ACHN (cell line): ENCODE measurements at places on chromosomes 7 and 10.

DNA sequence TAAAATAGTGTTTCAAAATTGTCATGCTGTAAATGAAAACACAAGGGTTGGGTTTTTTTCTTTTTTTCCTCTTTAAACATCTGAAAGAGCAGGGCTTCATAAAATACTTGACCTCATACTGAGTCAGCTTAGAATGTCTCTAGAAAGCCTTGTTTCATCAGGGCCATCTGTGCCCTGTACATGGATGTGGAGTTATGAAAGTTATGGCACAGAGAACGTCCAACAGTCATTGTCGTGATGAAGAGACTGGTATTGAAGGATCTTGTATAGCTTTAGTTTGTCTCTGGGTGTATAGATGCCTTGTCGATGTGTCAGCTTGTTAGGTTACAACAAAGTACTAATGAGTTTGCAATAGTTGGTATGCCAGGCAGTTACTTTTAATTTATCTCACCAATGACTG lies 127.3 kb downstream of the FAM204A start:
- no peak for DNase-seq

DNA sequence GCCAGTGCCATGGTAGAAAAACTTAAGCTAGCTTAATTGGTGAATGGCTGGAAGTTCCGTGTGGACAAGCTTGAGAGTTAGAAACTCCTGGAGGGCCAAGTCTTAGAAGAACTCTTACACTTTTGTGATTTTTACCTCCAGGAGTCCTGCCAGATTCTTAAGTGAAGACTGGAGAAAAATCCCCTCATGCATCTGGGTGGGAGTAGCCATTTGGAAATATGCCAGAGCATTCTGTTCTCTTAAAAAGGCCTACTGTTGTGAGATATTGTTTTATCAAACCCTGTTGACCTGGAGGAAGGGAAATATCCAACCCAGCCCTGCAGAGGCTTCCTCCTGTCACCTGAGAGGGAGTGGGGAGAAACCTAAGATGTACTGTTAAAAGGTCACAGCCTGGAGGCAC lies 17.6 kb upstream of the MCM10 start:
- no peak for DNase-seq

DNA sequence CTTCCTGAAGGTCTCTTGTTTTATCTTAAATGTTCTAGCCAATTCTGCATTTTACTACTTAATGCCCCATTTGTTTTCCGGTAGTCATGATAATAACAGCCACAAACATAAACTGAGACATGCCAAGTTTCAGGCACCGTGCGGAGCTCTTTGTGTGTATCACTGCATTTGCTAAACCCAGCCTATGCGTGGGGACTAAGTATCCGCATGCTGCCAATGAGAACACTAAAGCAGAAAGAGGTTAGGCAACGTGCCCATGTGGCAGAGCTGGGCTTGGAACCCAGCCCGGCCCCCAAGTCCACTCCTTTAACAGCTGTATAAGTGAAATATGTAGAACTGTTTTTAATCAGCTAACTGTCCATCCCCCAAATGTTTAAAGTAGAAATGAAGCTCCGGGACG lies 54.1 kb downstream of the SLIT1 start:
- DNase-seq = no peak

DNA sequence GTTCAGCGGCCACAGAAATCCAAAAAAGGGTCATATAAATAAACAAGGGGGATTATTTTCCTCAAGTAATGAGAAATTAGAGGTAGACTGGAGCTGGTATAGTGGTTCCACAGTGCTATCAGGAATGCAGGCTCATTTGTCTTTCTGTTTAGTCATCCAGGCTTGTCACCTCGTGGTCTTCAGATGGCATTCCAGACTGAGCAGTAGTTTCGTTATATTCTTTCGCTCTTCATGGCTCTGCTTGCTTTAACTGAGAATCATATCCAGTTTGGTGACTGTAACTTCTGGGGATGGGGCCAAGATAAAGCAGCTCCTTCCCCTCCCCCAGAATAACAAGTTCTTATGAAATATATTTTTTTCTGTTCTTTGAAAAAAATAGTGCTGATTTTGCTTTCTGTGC lies 9.5 kb downstream of the ANKIB1 start:
- DNase-seq = peak; percentile 40

DNA sequence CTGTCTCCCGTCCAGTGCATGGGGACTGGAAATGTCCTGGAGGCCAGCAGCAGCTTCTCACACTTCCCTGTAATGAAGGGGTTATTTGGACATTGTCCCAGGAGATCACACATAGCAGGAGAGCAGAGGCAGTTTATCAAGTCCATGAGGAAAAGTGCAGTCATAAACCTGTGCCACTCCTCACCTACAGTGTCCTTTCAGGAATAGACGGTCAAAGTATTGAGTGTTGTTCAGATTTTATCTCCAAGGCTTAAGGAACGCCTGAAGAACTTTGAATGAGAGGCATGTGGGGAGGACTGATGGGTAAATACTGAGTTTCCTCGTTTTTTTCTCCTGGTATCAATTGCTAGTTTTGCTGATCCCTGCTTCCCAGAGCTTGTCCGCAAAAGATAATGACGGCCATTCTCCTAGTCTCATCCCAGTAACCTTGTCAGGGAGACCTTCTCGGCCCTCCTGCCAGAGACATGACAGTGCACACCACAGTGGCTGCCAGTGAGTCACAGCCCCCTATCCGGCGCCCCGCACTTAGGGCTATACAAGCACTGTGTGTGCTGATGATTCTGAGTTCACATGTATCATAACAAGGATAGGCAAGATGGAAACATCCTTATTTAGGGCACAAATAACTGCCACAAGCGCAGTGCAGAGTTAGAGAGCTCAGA lies 495.5 kb upstream of the MGMT start:
- DNase-seq = no peak

GRCh38 chr10:32023264-32023663 lies 33.0 kb downstream of the KIF5B start:
- DNase-seq = no peak

GRCh38 chr10:124105594-124105993 lies 12.2 kb upstream of the CHST15 start:
- no peak for DNase-seq

- no peak for DNase-seq
Measured at GRCh38 chr10:108180878-108181277, 1016.4 kb upstream of the SORCS1 start.

- DNase-seq = no peak
Measured at GRCh38 chr10:60868946-60869345, 75.0 kb downstream of the RHOBTB1 start.

DNA sequence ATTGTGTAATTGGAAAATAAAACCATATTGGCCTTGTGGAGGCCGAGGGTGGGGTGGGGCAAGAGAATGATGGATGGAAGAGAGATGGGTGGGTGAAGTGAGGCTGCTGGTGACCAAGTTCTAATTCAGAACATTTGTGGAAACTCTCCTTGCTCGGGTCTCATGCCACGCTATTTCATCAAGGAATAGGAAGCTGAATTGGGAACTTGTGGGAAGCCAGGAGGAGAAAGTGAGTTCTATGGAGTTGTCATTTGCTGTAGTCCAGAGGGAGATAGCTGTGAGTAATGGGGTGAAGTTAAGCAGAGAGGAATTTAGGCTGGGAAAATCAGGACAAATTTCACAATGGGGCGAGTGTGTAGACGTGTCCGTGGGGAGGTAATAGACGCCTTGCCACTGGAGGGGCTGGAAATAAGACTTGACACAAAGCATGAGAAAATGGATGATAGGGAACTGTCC lies 339.2 kb downstream of the LRMDA start:
- no peak for DNase-seq

DNA sequence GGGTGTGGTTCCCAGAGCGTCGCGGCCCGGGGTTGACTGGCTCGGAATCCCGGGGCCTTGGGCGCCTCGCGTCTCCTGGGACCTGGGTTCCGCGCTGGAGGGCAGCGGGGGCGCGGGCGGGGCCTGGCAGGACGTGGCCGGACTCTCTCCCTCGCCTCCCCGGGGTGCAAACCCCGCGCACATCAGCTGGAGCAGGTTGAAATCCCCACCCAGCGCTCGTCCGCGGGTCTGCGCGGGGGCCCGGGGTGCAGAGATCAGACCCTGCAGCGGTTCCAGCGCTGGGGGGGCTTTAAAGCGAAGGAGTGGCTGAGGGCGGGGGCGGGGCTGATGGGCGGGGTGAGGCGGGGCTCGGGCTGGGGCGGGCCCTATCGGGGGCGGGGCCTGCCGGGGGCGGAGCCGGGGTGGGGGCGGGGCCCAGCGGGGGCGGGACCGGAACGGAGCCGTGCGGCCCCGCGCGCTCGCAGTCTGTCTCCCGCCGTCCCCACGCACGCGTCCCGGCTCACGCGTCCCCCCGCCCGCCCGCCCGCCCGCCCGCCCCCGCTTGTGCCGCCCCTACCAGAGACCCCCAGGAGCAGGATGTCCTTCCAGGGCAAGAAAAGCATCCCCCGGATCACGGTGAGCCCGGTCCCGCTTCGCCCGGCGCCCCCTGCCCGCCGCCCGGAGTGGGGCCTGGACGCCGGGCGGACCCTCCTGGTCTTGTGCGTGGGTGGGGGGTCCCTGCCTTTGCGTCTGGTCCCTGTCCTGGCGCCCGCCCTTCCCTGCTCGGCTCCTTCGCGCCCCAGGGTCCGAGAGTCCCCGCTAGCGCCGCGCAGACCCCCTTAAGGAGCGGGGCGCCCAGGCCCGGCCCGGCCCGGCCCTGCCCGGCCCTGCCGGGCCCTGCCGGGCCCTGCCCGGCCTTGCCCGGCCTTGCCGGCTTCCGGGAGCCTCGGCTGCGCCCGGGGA lies at the start of gene DPYSL4:
DPYSL4 (plus strand) TSS at position 461 of the 942 bp plus-strand sequence; CDS start at position 577, 116 bp downstream.
- DNase-seq = no peak

- no peak for DNase-seq
Measured at GRCh38 chr7:135359615-135360014, 126.0 kb downstream of the STRA8 start.

- no peak for DNase-seq
Measured at GRCh38 chr10:129564923-129565322, 97.9 kb downstream of the MGMT start.
